Cerebellum (tissue), 4 donors: ENCODE measurements at places on chromosomes 2 and 18. TPM values are rescaled to one million over a fixed set of nuclear protein-coding genes. Genes with fewer than 3 reads are reported as not detected.

GRCh38 chr2:157777427-157777826 lies 98.7 kb downstream of the ACVR1 start:
- peak; percentile 41 for DNase-seq

- DNase-seq: no peak
These were observed 951.7 kb upstream of the CNTNAP5 start for GRCh38 chr2:123073371-123073770.

DNA sequence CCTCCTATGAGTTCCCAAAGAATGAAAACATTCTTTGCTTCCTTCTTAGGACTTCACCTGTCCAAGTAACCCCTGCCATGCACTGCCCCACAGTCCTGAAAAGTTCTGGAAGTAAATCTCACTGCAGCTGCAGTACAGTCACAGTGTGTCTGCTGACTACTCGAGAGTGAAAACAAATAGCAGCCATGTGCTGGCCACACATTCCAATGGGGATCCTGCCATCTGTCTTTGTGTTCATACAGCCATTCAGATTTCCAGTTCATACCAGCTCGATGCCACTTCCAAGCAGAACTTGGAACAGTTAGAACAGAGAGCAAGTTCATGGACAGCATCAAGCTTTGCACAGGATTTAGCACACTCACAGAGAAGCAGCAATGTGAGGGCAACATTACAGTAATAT lies 629.9 kb upstream of the ACVR2A start:
- DNase-seq: no peak

Gene SYT4
- total RNA-seq: 121 TPM

GRCh38 chr2:43540021-43540779 lies 55.6 kb downstream of the THADA start:
- DNase-seq: no peak

Gene DSG1
- total RNA-seq: 0.27 TPM

GRCh38 chr2:20242727-20243377 lies 17.9 kb upstream of the SDC1 start:
- DNase-seq: no peak

- DNase-seq: no peak
These were observed 56.9 kb upstream of the SPRED2 start for GRCh38 chr2:65489269-65489668.

Gene FAM110C
- total RNA-seq: 2.9 TPM

Gene CPO
- not detected for total RNA-seq

DNA sequence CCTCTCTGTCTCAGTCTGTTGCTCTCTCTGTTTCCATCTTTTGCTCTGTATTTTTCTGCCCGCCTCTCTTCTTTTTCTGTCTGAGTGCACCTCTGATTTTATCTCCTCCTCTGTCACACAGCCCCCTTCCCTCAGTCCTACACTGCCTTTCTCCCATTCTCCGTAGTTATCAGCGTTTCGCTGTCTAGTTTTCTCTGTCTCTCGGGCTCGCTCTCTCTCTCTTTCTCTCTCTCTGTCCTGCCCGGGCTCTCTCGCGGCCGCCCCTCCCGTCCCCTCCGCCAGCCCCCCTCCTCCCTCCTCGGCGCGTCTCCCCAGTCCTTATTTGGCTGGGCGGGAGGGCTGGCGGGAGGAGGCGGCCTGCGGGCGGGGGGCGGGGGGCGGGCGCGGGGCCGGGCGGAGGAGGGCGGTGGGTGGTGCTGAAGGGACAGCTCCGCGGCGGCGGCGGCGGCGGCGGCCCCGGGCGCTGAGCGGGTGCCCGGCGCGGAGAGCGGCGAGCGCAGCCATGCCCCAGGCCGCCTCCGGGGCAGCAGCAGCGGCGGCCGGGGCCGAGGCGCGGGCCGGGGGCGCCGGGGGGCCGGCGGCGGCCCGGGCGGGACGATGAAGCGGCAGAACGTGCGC lies at the start of gene KCNK3:
Gene KCNK3 (plus strand): TSS at position 444 of the 618 bp plus-strand sequence. CDS start 154 bp downstream, at position 598.
- peak; percentile 85 for DNase-seq

DNA sequence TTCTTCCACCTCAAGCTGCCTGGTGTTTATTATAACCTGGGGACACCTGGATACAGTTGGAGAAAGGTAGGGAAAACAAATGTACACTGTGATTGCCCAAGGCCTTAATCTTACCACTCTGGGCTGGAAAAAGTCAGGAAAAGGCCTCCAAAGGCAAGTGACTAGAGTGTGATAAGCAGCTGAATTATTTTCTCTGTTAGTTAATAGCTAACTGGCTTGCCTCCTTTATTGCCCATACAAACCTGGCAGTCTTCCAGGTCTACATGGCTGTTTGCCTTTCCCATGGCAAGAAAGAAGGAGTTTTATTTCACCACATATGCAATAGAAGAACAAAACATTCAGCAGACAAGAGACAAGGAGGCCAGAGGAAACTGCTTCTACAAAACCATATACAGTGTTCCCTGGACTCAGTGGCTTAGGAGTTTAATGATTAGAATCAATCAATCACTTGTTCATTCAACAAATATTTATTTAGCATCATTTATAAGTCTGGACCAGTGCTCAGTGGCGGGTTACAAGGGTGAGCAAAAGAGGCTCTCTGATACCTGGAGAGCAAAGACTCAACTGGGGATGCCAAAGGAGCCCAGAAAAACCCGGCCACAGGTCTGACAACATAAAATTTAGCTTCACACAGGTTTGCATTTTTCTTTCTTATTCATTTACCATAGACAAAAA lies 27.5 kb upstream of the SUCLG1 start:
- no peak for DNase-seq

- no peak for DNase-seq
These were observed 234.2 kb upstream of the NETO1 start for GRCh38 chr18:73101977-73102376.

Gene TUBB6
- 52.5 TPM for total RNA-seq

Gene COL4A3
- 5.4 TPM for total RNA-seq

Gene C1QL2
- total RNA-seq: 0.27 TPM

DNA sequence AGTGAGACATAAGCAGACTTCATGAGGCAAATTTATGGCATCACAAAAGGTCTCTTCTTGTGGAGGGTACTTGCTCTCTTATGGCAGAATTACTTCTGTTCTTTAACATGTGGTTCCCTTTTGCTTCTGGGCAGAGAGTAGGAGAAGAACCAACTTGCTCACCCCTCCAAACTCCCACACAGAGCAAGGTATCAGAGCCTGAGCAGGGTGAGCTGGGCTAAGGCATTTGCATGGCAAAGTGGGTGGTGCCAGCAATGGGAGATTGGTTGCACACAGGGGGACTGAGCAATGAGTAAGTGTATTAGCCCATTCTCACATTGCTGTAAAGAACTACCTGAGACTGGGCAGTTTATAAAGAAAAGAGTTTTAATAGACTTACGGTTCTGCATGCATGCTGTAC lies 64.2 kb upstream of the ITGB6 start:
- no peak for DNase-seq

DNA sequence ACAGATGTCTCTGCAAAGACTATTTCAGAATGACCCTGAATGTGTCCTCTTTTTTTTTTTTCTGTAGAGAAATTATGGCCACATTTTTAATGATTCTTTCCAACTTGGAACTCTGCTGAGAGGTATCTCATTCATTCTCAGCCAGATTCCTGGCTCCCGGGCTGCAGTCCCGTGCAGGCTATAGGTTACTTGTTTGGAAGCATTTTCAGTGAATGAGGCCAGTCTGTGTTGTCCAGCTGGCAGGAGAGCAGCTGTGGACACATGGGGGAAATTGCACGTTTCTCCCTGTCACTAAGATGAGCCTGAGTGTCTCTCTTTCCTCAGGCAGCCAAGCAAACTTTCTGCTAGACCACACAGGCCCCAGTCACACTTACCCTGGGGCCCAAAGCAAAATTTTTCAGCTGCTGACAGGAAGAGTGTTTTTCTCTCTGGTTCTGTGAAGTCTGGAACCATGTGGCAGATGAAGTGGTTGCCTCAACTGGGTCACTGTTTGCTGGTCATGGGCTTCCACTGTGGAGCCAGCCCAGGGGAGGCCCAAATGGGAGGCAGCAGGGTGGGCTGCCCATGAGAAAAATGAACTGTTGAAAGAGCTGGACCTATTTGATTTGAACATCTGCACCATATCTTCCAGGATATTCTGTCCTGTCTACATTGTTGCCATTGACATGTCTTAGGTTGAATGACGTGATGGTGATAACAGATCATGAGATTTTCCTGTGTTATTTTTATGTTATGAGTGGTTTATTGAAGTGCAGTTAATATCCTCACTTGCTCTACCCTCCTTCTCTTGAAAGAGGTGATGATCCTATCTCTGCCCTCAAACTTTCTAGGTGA lies 431.2 kb downstream of the LPIN1 start:
- DNase-seq: no peak

Gene RMC1
- 29.4 TPM for total RNA-seq

DNA sequence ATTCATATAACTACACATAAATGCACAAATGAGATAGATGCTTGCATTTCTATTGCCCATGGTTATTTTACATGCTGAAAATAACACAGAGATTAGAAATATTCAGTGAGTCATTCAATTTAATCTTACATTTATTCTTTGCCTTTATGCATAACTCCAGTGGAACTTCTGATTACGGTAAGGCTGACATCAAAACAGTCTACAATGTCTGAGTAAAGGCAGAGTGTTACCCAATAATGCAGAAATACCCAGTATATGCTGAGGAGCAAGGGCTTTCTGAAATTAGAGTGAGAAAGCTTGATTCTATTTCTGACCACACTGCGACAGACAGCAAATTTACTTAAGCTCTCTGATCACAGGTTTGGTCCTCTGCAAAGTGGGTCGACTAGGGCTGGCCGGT lies 9.2 kb downstream of the NMI start:
- no peak for DNase-seq

DNA sequence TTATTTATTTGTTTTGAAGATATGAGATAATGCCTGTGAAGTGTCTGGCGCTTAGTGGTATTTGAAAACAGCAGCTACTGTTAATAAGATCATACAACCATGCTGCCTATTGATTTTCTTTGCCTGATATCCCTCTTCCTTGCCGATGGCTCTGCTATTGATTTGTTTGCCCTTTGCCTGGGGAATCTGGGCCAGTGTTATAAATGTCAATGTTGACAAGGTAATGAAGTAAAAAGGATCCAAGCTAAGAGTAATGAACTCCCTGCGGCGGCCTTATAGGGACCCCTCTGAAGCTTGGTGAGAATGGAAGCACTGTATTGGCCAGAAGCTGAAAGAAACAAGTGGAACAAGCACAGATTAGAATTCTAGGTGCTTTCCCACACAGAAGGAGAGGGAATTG lies 854.6 kb downstream of the CNTNAP5 start:
- DNase-seq: no peak

- DNase-seq: no peak
These were observed 315.6 kb downstream of the RDH14 start for GRCh38 chr2:18244845-18245244.

Gene MROH2A
- not detected for total RNA-seq

GRCh38 chr2:216507220-216508160 lies 8.8 kb downstream of the RPL37A start:
- no peak for DNase-seq

DNA sequence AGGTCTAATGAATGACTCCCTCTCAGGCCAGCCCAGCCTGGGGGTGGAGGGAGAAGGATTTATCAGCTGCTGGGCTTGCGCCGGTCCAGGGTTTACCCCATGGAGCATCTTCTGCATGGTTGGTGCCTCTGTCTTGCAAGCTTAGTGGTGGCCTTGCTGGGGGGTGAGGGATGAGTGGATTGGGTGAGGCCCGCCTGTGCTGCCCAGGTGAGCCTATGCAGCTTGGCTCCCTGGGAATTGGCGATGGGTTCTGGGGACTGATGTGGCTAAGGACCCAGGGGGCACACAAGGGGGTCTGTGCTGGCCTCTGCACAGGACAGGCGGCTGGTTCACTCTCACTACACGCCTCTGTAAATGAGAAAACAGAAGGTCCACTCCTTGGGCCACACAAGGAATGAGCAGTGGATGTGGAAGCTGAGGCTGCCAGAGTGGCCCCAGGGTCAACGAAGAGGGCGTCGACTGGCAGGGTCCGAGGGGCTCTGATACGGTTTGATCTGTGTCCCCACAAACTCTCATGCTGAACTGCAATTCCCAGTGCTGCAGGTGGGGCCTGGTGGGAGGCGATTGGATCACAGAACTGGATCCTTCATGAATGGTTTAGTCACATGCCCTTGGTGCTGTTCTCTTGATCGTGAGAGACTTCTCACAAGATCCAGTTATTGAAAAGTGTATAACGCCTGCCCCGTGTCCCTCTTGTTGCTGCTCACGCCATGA lies 151.6 kb upstream of the HDAC4 start:
- no peak for DNase-seq

DNA sequence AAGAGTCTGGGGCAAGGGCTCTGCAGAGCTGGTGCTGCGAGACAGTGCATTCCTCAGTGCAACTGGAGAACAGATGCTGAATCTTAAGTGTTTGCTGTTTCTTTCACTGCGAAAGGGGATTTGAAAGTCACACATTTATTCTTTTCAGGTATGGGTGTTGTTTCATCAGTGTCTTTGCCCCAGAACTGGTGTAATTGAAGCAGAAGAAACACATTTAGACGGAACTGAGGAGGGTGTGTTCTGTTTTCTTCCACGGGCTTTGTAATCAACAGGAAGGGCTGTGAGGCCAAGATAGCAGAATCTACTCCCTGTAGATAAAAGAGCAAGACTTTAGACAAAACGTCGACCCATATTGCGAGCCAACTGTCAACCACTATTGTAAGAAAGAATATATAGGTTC lies 151.9 kb downstream of the EPHA4 start:
- DNase-seq: no peak

DNA sequence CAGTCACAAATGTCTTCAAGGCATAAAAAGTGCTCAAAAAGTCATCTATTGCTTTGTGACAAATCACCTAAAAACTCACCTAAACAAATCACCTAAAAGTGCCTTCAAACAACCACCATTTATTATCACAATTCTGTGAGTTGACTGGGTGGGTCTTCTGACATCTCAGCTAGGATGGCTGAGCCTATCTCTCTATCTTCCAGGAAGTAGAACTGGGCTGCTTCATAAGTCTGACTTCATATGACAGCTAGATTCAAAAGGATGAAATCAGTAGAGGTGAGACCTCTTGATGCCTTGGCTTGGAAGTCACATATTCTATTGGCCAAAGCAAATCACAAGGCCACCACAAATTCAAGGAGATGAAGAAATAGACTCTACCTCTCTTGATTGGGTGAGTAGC lies 199.2 kb upstream of the SLC39A10 start:
- no peak for DNase-seq

Gene PSMD14
- total RNA-seq: 55.0 TPM

GRCh38 chr18:28365411-28365831 lies 188.5 kb upstream of the CDH2 start:
- DNase-seq: no peak

Gene EPHA4
- 84.7 TPM for total RNA-seq

GRCh38 chr2:6914828-6915227 lies 2.4 kb upstream of the RNF144A start:
- DNase-seq: peak; percentile 18
